RPMI7951 (cell line): ENCODE measurements at places on chromosomes 4 and X.

GRCh38 chrX:37871626-37872302 lies 24.4 kb upstream of the DYNLT3 start:
- DNase-seq = peak; percentile 91

DNA sequence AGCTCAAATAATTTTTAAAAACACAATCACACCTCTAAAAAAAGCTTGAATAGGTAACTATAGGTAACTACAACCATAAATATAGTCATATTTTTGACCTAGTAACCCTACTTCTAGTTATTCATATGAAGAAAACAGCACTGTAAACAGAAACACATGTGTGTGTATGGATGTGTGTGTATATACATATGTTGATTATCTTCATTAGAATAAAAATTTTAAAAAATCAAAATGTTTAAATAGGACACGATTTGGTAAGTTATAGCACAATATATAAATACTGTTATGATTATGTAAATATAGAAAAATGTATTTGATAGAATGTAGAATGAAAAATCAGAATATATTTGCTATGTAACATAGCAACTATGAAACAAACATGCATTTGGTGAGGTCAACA lies 258.1 kb upstream of the GK2 start:
- DNase-seq = no peak

DNA sequence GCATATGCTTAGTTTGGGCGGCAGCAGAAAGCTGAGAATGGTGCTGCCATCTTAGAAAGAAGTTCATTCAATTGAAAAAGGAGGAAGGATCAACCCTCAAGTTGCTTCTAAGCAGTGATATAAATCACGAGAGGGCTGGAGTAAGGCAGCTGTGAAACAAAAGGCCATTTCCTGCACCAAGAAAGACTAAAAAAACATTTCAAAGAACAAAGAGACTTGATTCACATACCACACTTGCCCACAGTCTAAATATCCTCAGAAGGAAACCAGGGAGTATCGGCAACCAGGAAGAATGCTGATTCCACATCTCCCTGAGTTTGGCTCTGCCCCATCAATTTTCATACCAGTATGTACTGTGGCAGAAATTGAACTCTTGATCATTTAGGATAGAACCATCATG lies 240.1 kb downstream of the OPHN1 start:
- DNase-seq = no peak

DNA sequence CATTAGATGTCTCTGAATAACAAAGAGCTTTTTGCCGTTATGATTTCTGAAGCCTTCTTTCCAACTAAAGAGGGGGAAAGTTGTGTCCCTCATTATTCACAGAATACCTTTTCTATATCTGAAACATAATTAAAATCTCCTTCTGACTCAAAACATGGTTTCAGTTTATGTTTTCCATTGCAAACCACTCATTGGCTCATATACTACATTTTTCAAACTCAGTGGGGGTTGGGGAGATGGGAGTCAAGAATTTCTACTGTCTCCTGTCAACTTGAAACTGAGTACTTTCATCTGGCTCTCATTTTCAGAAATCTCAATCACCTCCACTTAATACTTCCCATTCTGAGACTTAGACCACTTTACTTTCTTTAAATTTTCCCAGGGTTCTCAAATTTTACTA lies 1839.5 kb upstream of the PCDH10 start:
- no peak for DNase-seq

GRCh38 chr4:109214622-109215301 lies 87.7 kb downstream of the COL25A1 start:
- DNase-seq = no peak

DNA sequence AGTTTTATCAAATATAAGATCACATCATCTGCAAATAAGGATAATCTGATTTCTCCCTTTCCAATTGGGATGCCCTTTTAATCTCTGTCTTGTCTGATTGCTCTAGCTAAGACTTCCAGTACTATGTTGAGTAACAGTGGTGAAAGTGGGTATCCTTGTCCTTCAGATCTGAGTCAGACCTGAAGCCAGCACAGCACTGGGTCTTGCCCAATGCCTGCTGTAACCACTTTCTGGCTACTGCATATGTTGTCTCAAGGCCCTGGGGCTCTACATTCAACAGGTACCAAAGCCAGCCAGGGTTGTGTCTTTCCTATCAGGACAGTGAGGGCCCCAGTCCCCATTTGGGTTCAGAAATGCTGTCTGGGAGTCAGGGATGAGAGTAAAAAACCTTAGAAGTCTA lies 90.3 kb downstream of the CYSLTR1 start:
- DNase-seq = no peak

DNA sequence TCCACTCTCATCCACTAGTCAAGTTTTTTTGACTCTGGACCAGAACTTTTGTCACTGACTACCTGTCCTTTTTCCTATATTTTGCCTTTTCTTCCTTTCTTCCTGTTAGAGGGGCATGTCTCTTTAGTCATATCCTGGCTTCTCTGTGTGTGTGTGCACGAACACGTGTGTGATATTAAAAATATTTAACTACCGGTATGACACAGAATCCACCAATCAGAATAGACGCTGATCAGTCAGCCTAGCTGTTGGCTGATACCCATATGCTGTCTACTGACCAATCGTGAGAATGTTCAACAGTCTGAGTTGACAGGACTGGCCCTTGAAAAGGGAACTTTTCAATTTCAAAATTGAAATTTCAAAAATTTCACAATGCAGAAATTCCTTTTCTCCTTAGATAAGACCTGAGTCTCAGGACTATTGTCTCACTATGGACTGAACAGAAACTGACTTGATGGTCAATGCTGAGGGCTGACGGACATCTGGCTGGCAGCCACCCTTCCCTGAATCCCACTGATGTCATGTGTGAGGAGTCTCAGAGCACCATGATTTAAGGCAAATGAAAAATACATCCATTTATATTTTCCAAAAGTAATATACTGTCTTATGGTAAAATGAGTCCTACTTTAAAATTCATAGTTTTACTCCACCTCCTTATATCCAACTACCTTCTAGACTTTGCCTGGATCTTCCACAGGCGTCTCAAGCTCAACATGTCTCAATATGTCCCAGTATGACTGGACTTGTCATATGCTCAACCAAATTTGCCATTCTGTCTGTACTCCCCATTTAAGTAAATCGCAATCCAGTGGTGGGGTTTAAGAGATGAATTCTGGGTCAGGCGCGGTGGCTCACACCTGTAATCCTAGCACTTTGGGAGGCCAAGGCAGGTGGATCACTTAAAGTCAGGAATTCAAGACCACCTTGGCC lies 78.0 kb downstream of the CHRNA9 start:
- DNase-seq = no peak

GRCh38 chr4:70721747-70722146 lies at the start of gene RUFY3:
TSS of gene RUFY3 (plus strand) at chr4:70721964. CDS start at chr4:70722574, 610 bp downstream.
- DNase-seq = peak; percentile 87

GRCh38 chr4:140234697-140235060 lies 80.7 kb upstream of the MAML3 start:
- DNase-seq = no peak

GRCh38 chrX:107970073-107970472 lies 12.1 kb downstream of the TEX13B start:
- DNase-seq = no peak
